SW 1271 (cell line): ENCODE measurements at places on chromosomes 2 and 18.
A peak's percentile ranks its signal among the peaks of the same experiment; 100 is the strongest.

- no peak for DNase-seq
Measured at GRCh38 chr2:141933226-141933625, 197.6 kb downstream of the LRP1B start.

DNA sequence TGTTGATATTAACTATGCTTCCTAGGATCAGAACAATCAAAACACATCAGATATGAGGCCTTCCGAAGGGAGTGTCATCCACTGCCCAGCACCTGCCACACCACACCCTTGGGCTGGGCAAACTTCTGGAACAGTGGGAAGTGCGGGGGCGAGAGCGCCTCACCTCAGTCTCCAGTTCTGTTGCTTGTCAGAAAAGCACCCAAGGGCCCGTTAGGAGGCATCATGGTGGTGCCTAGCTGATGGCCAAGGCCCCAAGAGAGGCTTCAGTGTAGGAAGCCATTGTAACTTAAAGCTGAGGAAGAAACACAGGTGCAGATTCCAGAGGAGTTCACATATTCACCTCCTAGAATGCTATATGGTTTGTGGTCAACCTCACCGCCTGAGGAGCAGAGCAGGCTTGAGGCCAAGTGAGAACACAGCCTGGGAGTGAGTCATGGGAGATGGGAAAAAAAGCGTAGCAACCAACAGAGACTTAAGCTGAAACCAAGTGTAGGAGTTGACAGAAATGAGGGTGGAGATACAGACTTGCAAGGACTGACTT lies 85.1 kb upstream of the ATL2 start:
- peak; percentile 14 for DNase-seq

GRCh38 chr18:6875749-6876148 lies 146.2 kb downstream of the ARHGAP28 start:
- DNase-seq, result no peak

DNA sequence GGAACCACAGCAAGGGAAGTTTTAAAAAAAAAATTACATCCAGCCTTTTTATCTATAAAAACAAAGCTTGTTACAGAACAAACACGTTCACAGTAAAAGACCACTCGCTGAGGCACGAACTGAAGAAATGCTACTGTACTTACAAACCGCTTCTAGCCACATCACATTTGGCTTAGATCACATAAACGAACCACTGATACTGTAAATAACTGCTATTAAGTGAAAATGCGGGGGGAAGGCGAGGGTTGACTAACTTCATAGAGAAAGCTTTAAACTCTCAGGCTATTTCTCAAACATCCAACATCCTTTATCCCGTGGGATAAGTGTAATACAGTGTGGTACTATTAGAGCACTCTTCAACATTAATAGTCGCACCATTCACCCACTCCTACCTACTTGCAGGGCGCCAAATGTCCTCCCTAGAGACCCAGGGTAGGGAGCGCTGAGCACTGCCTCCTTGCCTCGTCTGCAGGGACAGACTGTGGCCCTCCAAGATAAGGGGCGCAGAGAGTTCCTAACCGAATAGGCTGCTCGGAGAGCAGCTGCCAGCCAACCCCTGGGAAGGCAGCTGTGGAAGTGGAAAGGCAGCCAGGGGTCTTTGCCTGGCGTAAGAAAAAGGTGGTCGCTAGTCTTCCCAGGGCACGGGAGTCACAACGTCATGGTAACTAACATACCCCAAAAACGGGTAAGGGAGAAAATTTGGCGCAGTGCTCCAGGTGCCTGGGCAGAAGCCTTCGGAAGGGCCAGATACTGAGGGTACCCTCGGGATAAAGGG lies 854 bp downstream of the GPR155 start:
- DNase-seq, result no peak

GRCh38 chr18:31976242-31976641 lies 33.3 kb upstream of the TRAPPC8 start:
- no peak for DNase-seq

DNA sequence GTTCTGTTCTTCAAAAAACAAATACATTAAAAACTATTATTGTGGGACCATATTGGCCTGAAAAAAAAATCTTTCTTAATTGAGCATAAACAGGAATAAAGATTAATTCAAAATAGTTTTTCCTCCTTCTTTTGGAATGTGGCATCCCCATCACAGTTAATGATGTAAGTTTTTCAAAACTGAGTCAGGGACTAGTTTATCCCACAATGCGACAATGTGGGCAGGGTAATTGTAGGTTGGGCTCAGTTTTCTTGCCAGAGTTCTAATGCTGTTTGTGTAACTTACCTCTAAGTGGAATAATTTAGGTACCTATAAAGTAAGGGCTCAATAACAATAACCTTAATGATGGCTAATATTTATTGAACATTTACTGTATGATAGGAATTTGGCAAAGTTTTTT lies 82.0 kb downstream of the PMS1 start:
- no peak for DNase-seq

GRCh38 chr2:21710496-21710895 lies 586.7 kb downstream of the TDRD15 start:
- no peak for DNase-seq

GRCh38 chr2:122707224-122707824 lies 951.9 kb downstream of the TSN start:
- DNase-seq, result no peak

GRCh38 chr2:29247336-29247914 lies 132.2 kb downstream of the CLIP4 start:
- DNase-seq, result no peak

GRCh38 chr18:70709144-70709543 lies 420.3 kb downstream of the SOCS6 start:
- no peak for DNase-seq

- DNase-seq, result no peak
Measured at GRCh38 chr2:39532933-39533332, 95.8 kb upstream of the MAP4K3 start.

DNA sequence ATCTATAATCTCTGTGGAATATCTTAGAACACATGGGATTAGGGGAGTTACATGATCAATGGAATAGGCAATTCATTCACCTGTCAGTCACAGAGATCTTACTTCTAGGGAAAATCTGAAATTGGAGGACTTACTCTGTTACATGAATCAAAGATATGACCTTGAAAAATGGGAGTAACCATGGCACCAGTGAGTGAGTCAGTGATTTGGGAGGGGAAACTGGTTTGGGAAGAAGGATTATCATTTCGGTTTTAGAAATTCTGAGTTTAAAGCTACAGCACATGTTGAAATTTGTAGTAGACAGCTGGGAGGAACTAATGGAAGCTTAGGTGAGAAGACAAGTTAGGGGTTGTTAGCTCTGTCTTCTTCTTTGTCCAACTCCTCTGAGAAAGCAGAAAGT lies 153.7 kb downstream of the CAMKMT start:
- DNase-seq, result no peak

- DNase-seq, result no peak
Measured at GRCh38 chr2:233410196-233410760, 56.0 kb downstream of the DGKD start.

GRCh38 chr2:231960810-231961348 lies 634 bp upstream of the DIS3L2 start:
- no peak for DNase-seq

- peak; percentile 90 for DNase-seq
Measured at GRCh38 chr2:37189452-37190153, 1.1 kb upstream of the SULT6B1 start.

DNA sequence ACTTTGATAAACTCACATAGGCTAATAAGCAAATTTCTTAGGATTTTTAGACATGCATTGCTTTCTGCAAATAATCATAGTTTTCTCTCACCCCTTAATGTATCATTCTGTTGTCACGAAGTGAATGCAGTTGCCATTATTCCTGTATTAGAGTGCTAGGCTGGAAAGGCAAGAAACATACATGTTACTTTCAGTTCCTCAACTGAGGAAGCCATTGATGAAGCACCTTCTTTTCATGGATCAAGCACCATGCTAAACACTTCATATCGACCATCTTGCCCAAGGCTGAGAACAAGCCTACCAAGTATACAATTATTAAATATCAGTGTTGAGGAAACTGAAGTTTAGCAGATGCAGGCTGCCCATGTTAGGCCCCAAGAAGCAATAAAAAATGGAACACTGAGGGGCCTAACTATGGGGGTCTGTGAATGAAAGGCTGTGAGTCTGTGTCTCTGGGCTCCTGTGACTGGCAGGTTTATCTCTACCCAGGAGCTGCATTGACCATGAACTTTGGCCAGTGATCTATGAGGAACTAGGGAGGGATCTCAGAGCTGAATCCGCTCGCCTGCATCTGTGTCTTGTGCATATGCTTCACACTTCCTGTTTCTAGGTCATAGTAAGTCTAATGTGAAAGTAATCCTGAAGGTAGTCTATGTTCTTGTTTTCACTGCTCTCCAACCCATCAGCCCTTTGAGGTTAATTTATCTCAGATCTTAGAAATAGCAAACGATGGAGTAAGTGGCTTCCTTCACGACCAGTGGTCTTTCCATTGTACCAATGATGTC lies 16.0 kb upstream of the TSPYL6 start:
- DNase-seq, result no peak

- no peak for DNase-seq
Measured at GRCh38 chr18:61459896-61460648, 126.8 kb downstream of the CDH20 start.

- no peak for DNase-seq
Measured at GRCh38 chr2:6917761-6918421, 679 bp downstream of the RNF144A start.

GRCh38 chr18:38046651-38047050 lies 481.1 kb upstream of the CELF4 start:
- no peak for DNase-seq

DNA sequence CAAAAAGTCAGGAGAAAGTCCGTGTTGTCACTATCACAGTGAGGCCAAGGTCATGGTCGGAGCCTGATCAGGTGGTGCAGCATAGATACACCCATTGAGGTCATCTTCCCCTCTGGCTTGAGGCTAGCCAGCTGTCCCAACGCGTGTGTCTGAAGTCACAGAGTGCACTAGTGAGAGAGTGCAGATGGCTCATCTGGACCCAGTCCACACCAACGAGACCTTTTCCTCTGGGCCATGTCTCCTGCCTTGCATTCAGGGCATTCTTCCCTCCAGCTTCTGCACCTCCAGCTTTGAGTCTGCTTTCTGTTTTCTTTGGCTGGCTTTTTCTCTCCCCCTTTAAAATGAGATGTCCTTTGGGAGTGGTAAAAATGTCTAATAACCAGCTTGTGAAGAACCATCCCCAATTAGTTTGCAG lies 146.9 kb downstream of the TDRD15 start:
- no peak for DNase-seq

- no peak for DNase-seq
Measured at GRCh38 chr2:240387669-240388358, 47.6 kb upstream of the GPC1 start.

DNA sequence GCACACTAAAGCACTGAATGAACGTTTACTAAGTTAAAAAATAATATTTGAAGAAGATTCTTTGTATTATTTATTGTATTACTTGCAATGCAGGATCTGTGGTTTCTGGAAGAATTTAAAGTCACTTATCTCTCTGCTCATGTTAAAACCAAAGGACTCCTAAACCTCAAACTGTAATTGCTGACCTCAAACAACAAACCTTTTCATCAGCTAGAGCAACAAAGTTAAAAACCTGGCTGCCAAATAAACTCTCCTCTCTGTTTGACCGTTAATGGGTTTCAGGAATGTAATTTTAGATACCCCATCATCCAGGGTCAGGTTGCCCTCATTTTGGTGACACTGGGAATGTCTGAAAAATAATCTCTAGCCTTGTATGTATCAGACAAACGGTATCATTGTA lies 239.1 kb downstream of the TGIF1 start:
- no peak for DNase-seq

GRCh38 chr2:190407662-190408537 lies at the start of gene MFSD6:
Gene MFSD6, plus strand, starts transcription at chr2:190408355. Its CDS starts 27,675 bp downstream, at chr2:190436030.
- DNase-seq, result peak; percentile 20

DNA sequence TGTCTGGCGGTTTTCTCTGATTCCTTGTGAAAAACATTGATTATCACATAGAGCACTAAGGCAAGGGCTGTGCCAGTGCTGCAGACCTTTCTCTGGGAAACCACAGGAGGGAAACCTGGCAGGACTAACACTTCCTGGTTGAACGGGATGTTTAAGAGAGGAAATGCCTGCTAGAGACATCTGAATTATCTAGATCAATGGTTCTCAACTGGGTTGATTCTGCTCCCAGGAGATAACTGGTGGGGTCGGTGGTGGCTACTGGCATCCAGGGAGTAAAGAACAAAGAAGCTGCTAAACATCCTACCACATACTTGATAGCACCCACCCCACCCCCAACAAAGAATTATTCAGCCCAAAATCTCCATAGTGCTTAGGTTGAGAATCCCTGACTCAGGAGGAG lies 37.5 kb downstream of the DDX18 start:
- no peak for DNase-seq

DNA sequence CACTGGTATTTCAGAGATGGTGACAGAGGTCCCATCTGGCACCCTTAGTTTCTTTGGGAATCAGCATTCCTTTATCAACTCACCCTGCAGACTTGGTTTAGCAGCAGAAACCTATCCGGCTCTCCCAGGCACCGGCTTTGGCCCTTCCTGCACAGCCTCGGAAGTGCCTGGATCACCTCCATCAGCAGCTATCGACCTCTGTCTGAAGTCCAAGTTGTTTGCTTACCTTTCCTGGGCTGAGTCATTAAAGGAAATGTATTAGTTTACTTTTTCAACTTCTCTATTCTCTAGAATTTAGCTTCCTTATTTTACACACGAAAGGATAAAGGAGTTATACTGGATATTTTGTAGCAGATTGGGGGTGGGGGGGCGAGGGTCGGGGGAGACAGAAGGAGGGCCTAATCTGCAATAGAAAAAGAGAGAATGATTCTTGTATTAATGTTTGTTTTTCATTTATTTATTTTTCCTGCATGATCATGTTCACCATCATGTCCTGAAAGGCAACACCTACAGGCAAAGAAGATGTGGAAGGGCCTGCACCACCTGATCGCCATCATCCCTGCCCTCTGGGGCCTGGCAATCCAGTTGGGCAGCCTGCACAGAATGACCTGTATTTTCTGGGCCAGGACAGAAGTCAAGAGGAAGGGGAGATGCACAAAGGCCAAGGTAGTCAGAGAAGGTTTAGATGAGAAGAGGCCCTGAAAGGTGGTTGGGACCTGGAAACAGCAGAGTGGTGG lies 22.1 kb upstream of the MAT2A start:
- DNase-seq, result no peak

DNA sequence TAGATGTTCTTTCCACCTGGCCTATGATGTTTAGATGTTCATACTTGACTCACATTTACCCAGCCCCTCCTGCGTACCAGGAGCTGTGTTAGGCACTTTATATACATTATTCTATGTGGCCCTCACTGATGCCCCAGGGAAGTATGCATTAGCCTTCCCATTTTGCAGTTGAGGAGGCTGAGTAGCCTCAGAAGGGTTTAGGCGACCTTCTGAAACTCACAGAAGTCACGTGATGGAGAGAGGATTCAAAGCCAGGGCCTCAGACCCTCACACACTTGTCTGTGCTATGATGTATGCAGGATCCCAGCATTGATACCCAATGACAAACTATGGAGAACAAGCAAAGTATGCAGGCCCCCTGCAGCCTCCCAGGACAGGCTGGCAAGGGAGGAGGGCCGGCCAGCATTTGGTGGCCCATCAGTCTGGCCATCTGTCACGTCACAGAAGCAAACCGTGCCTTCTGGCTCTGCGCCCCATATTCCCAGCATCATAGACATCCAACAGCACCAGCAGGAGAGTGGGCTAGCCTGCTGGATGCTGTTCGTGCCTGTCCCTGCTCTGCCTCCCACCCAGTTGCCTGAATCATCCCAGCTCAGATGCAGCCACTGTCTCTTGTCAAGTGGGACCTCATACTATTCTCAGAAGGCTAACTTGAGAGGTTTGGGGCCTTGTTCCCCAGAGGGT lies 33.6 kb downstream of the EHD3 start:
- no peak for DNase-seq
